ENCODE measurements at places on chromosomes 16 and 17. TPM values are rescaled to one million over a fixed set of nuclear protein-coding genes. Genes with fewer than 3 reads are reported as not detected.

P3H4 gene
- total RNA-seq, result 61.4 TPM

PYY gene
- not detected for total RNA-seq

IRF8 gene
- 20.0 TPM for total RNA-seq

KREMEN2 gene
- total RNA-seq, result not detected

GRCh38 chr16:10852948-10853347, 24.1 kb upstream of the CIITA start:
- no peak overlapping the region for H3K4me3 ChIP-seq
- no peaks in the 10 kb centered on the region for H3K36me3 ChIP-seq
- no peaks in the 10 kb centered on the region for H3K27me3 ChIP-seq

DNA sequence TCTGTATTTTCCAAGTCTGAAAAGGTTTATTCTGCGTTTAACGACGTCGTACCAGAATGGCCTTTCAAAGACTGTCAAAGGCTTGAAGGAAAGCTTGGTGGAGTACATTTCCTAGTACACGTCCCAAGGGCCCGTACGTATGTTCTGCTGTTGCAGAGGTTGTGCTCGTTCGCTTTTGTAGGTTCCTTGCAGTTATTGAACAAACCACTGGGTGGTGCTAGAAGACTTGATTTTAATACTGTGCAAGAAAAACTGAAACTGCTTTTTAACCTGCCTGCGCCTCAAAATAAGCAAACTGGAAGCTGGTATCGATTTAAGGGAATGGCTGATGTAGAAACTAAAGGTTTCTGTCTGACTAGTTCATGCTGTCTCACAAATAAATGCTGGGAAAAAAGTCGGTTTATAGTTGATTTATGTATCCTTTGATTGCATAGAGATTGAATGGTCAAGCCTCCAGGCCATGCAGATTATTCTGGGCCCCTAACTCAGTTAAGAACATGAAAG, 54.6 kb downstream of the USP10 start:
- no peak overlapping the region for H3K27ac ChIP-seq
- H3K27me3 ChIP-seq, result no peaks in the 10 kb centered on the region
- peak; percentile 87 for DNase-seq
- H3K36me3 ChIP-seq, result no peaks in the 10 kb centered on the region

DNA sequence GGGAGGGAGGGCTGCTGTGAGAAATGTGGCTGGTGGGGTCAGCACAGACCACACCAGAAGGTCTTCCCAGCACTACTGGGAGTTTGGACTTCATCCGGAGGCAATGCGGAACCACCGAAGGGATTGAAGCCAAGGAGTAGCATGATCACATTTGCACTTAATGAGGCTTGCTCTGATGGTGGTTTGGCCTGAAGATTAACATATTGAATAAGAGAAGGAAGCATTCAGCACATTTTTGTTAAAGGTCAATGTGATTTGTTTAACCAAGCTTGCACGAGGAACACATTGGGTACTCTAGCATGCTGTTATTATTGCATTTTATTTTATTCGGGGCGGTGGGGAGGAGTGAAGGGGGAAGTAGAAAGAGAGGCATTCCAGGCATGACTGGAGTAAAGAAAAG, 378.6 kb downstream of the UTP18 start:
- H3K4me3 ChIP-seq, result no peak overlapping the region
- no peak for DNase-seq
- H3K27me3 ChIP-seq, result no peaks in the 10 kb centered on the region
- no peaks in the 10 kb centered on the region for H3K4me1 ChIP-seq

DNA sequence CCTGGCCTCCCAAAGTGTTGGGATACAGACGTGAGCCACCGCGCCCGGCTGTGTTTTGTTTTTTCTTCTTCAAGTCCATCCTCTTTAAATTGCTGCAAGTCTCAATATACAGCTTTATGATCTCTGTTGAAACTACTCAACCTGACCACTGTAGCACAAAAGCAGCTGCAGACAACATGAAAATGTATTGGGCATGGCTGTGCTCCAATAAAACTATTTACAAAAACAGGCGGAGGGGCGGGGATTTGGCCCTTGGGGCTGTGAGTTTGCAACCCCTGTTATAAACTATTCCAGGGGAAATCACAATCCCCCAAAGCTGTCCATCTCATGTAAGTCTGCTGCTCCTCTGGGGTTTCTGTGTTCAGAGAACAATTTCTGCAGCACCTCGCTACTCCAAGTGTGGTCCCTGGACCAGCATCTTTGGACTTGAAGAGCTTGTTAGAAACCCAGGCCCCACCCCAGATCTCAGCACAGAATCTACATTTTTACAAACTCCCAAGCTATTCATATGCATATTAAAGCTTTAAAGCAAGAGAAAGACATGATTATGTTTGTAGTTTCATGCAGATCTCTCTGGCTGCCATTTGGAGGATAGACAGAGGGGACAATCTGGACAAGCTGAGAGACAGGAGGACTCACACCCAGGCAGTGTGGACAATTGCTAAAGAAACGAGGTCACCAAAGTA, 33.6 kb downstream of the TEKT5 start:
- no peaks in the 10 kb centered on the region for H3K4me1 ChIP-seq
- DNase-seq, result no peak
- no peaks in the 10 kb centered on the region for H3K27me3 ChIP-seq
- no peak overlapping the region for H3K4me3 ChIP-seq
- H3K36me3 ChIP-seq, result no peaks in the 10 kb centered on the region

DNA sequence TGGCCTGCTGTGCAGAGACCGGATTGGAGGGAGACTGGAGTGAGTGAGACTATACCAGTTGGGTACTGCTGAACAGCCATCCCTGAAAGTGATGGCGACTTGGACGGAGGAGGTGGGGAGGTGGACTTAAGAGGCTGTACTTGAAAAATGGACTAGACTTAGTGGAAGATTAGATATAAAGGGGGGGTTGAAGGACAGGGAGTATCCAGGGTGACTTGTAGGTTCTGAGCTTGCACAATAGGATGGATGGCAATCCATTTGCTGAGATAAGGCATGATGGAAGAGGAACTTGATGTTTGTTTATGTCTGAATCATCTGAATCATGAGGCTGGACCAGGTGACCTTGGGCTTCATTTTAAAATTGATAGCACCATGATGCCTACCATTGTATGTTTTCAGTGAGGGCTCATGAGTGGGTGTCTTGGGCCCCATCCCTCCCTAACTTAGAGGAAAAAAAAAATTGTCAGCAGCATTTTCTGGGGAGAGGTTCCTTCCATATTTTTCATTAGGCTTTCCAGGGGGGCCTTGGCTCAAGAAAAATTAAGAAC, 41.2 kb downstream of the PRKCA start:
- no peaks in the 10 kb centered on the region for H3K4me1 ChIP-seq
- no peak overlapping the region for H3K4me3 ChIP-seq
- no peak for DNase-seq
- no peak overlapping the region for H3K27ac ChIP-seq
- no peaks in the 10 kb centered on the region for H3K36me3 ChIP-seq

- H3K4me1 ChIP-seq, result no peaks in the 10 kb centered on the region
- no peak overlapping the region for H3K4me3 ChIP-seq
- no peaks in the 10 kb centered on the region for H3K36me3 ChIP-seq
- DNase-seq, result no peak
Observed at GRCh38 chr16:52070341-52071057, 476.4 kb downstream of the TOX3 start.

- no peak for DNase-seq
- no peaks in the 10 kb centered on the region for H3K36me3 ChIP-seq
- no peaks in the 10 kb centered on the region for H3K27me3 ChIP-seq
Observed at GRCh38 chr17:40363111-40363827, 1.3 kb downstream of the GJD3 start.

DNA sequence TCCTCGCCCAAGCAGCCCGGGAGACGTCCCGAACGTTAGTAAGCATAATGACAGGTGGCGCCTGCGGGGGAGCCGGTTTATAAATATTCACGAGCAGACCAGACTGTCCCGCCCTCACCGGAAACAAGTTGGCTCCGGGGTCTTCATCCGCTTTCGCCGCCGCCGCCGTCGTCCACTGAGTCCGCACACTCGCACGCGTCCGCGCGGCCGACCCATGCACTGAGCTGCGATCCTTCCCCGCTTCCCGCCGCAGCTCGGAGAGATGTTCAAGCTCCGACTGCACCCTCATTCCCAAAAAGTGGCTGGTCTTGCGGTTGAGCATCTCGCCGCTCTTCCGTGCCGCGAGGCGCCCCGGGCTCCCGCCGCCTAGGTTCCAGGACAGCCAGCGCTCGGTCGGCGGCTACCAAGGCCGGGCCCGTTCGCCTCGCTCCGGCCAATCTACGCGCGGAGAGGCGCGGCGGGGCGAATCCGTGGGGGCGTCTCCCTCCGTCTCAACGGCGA, 385 bp downstream of the CFAP119 start:
- peaks cover 33% of the 10 kb centered on the region for H3K36me3 ChIP-seq
- peak overlapping the region; percentile 96 for H3K27ac ChIP-seq
- H3K4me3 ChIP-seq, result peak overlapping the region; percentile 88
- peaks cover 16% of the 10 kb centered on the region for H3K4me1 ChIP-seq

GRCh38 chr16:14538604-14539003, 91.5 kb downstream of the PARN start:
- H3K4me1 ChIP-seq, result no peaks in the 10 kb centered on the region
- no peak for DNase-seq
- H3K36me3 ChIP-seq, result no peaks in the 10 kb centered on the region

- H3K4me1 ChIP-seq, result no peaks in the 10 kb centered on the region
- no peak overlapping the region for H3K4me3 ChIP-seq
- no peaks in the 10 kb centered on the region for H3K27me3 ChIP-seq
- DNase-seq, result no peak
Observed at GRCh38 chr16:88965411-88965810, 11.6 kb downstream of the CBFA2T3 start.

GRCh38 chr17:45409659-45410076, 23.0 kb downstream of the ARHGAP27 start:
- DNase-seq, result no peak
- no peak overlapping the region for H3K27ac ChIP-seq
- H3K36me3 ChIP-seq, result no peaks in the 10 kb centered on the region

- no peak for DNase-seq
- no peak overlapping the region for H3K27ac ChIP-seq
- no peaks in the 10 kb centered on the region for H3K36me3 ChIP-seq
- H3K4me1 ChIP-seq, result peaks cover 6% of the 10 kb centered on the region
- H3K27me3 ChIP-seq, result peaks cover 7% of the 10 kb centered on the region
Observed at GRCh38 chr16:88939972-88940861, 36.8 kb downstream of the CBFA2T3 start.

DNA sequence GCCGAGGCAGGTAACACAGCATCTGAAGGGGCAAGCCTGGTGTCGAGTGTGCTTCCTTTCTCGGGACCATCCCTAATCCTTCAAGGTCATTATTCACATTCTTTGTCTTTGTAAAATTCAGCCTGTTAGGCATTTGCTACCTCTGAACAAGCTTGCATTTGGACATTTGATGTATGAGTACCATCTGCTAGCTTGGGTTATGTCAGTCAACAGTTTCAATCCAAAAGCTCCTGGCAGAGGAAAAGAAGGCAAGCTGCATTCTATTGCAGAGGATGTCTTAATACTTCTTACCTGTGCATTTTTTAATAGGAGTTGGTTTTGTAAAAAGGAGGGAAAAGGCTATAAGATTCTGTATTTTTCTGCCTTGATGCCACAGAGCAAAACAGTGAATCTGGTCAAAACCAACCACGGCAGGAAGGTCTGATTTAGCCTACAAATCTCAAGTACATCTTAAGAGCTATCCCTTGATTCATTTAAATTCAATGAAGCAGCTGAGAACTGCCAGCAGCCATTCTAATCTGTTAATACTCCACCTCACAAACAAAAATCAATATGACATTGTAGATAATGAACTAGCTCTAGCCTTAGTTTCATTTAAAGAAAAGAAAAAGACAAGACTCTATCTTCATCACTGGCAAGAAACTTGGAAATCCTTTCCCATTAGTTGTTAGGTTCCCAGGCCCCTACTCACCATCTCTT, 39.0 kb downstream of the TEX2 start:
- H3K4me1 ChIP-seq, result no peaks in the 10 kb centered on the region
- H3K36me3 ChIP-seq, result no peaks in the 10 kb centered on the region
- H3K4me3 ChIP-seq, result no peak overlapping the region
- H3K27ac ChIP-seq, result no peak overlapping the region
- H3K27me3 ChIP-seq, result no peaks in the 10 kb centered on the region

DNA sequence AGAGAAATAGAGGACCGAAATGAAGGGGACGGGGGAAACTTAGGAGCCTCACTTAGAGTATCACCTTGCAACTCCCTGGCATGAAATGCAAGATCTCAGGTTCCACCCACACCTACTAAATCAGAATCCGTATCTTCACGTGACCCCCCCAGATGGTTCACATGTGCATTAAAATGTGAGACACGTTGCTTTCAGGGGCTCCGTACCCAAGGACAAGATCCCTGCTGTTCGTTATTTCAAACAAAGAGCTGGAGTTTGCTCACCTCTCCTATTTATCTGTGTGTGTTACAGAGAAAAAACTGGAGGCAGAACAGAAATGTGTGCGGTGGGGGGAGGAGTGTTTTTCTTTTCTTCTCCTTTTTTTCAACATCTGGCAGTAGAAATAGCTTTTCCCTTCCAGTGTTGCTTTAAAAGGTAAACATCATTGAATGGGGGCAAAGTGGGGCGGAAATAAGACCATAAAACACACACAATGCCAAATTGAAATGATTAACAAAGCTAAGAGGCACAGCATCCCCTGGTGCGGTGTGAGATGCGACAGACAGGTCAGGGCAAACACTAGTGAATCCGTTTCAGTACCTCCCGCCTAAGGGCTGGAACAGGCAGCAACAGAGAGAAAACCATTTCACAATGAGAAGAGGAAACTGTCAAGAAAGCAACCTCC, 145.4 kb downstream of the SOX9 start:
- no peaks in the 10 kb centered on the region for H3K4me1 ChIP-seq
- DNase-seq, result no peak
- no peak overlapping the region for H3K27ac ChIP-seq
- no peak overlapping the region for H3K4me3 ChIP-seq
- no peaks in the 10 kb centered on the region for H3K27me3 ChIP-seq

DNA sequence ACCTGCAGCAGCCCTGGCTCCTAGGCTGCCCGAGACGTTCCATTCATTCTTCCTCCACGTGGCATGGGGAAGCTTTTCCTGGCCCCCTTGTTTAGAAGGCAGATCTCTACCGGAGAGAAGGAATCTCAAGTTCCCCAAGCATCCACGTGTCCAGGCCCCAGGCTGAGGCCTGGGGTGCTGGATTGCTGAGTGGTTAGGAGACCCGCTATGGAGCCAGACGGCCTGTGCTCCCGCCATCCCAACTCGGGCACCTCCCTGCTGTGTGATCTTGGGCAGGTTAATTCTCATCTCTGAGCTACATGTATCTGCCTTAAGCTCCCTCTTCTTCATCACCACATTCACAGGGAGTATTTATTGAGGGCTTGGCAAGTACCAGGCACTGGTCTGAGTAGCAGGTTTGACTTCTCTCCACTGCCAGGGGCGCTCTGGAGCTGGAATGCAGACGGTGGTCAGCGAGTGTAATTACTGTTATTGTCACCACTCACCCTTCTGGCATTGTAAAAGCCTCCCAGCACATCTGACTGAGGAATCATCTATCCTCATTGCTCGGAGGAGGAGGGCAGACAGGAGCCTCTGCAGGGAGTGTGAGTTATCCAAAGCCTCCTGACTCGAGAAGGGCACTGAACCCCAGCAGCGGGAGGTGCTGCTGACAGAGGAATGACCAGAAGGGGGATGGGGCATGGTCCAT, 1.1 kb upstream of the ADGRG1 start:
- no peaks in the 10 kb centered on the region for H3K36me3 ChIP-seq
- DNase-seq, result no peak
- H3K27ac ChIP-seq, result peak overlapping the region; percentile 12
- H3K4me1 ChIP-seq, result no peaks in the 10 kb centered on the region
- no peak overlapping the region for H3K4me3 ChIP-seq
- no peaks in the 10 kb centered on the region for H3K27me3 ChIP-seq

- H3K4me3 ChIP-seq, result no peak overlapping the region
- no peak for DNase-seq
- no peaks in the 10 kb centered on the region for H3K27me3 ChIP-seq
- no peak overlapping the region for H3K27ac ChIP-seq
- peaks cover 27% of the 10 kb centered on the region for H3K36me3 ChIP-seq
- no peaks in the 10 kb centered on the region for H3K4me1 ChIP-seq
Observed at GRCh38 chr17:64574646-64575045, 67.9 kb downstream of the CEP95 start.

Measured in ascending aorta (tissue), 2 donors.